ENCODE measurements at places on chromosomes 6 and 20. TPM values are rescaled to one million over a fixed set of nuclear protein-coding genes. Genes with fewer than 3 reads are reported as not detected.

Gene RIPOR3
- 2.3 TPM for total RNA-seq

Gene SLC22A2
- total RNA-seq, result not detected

- no peak overlapping the region for H3K4me3 ChIP-seq
- H3K4me1 ChIP-seq, result no peaks in the 10 kb centered on the region
- H3K36me3 ChIP-seq, result no peaks in the 10 kb centered on the region
- H3K27me3 ChIP-seq, result no peaks in the 10 kb centered on the region
- no peak for DNase-seq
Observed at GRCh38 chr6:156461647-156462046, 315.5 kb upstream of the ARID1B start.

DNA sequence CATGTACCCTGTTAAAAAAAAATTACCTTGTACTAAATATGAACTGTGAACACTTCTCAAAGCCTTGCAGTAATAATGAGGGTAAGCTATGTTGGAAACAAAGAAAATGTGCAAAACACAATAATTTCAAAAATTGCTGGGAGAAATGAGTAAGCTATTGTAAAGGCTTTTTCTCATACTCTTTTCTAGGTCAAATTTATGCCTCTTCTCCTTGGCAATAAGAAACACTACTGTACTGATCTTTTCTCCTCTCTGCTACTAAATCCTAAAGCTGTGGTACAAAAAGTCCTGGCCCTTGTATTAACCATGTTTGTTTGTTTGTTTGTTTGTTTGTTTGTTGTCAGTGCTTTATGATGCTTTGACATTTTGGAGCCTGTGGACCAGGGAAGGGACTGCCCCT lies 17.5 kb upstream of the HUS1B start:
- H3K36me3 ChIP-seq, result no peaks in the 10 kb centered on the region
- H3K4me1 ChIP-seq, result no peaks in the 10 kb centered on the region
- H3K27ac ChIP-seq, result no peak overlapping the region
- DNase-seq, result no peak
- H3K27me3 ChIP-seq, result no peaks in the 10 kb centered on the region
- no peak overlapping the region for H3K4me3 ChIP-seq

DNA sequence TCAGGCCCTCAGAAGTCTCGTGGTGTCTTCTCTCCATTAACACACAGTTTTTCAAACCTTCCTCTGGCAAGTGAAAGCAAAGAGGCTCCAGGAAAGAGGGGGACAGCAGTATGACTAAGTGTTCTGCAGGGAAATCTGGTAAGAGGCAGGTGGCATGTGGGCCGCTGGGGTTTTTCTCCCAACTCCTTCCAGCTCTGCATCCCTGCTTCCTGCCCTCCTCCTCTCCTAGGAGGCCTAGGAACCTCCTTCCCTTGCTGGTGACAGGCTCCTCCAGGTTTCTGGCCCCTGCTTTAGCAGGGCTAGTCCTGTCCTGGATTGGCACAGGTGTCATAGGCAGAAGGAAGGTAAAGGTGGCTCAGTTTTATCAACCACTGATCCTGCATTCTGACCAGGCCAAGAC lies 7.6 kb upstream of the ITCH start:
- no peak for DNase-seq
- H3K4me1 ChIP-seq, result no peaks in the 10 kb centered on the region
- H3K27ac ChIP-seq, result no peak overlapping the region

- no peak overlapping the region for H3K4me3 ChIP-seq
- no peaks in the 10 kb centered on the region for H3K36me3 ChIP-seq
- no peak overlapping the region for H3K27ac ChIP-seq
- H3K27me3 ChIP-seq, result no peaks in the 10 kb centered on the region
- H3K4me1 ChIP-seq, result no peaks in the 10 kb centered on the region
Observed at GRCh38 chr20:7579888-7580287, 360.4 kb downstream of the HAO1 start.
